ENCODE measurements at places on chromosomes 7 and 10. TPM values are rescaled to one million over a fixed set of nuclear protein-coding genes. Genes with fewer than 3 reads are reported as not detected.

HECW1 gene
- not detected for total RNA-seq

STOX1 gene
- total RNA-seq, result 0.54 TPM

TFR2 gene
- total RNA-seq, result 51.7 TPM

DENND10 gene
- 48.5 TPM for total RNA-seq

- no peak for DNase-seq
Measured at GRCh38 chr10:97843281-97843671, 6.4 kb upstream of the GOLGA7B start.

DNA sequence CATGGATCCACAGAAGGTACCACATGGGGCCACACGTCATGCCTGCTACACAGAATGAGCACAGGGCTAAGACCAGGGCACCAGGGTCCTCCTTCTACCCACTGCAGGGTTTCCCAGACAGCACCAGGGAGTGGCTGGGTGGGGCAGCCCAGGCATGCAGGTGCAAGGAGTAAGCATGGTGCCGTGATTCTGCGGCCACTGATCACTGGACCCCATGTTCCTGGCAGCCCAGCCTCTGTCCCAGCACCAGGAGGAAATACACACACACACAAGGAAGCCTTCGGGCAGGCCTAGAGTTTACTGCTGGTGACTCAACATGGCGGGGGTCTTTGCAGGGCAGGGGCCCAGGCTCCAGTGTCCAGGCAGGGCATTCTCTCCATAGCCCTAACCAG, 13.9 kb downstream of the ATP6V1F start:
- no peak for DNase-seq

GRCh38 chr7:41292487-41292886, 410.4 kb downstream of the INHBA start:
- DNase-seq, result no peak

- DNase-seq, result peak; percentile 44
Measured at GRCh38 chr10:31146491-31147209, 115.0 kb upstream of the ZNF438 start.

- no peak for DNase-seq
Measured at GRCh38 chr7:36602511-36602910, 121.8 kb downstream of the AOAH start.

GRCh38 chr7:2668401-2668800, 19.6 kb upstream of the AMZ1 start:
- no peak for DNase-seq

GRCh38 chr10:116723428-116724281, 18.7 kb downstream of the HSPA12A start:
- DNase-seq, result peak; percentile 29

Measured in hematopoietic multipotent progenitor cell (in vitro differentiated cells).